Activated CD8-positive, alpha-beta T cell treated with anti-CD3 and anti-CD28 coated beads for 36 hours (primary cell): ENCODE measurements at places on chromosomes 4 and X. TPM values are rescaled to one million over a fixed set of nuclear protein-coding genes. Genes with fewer than 3 reads are reported as not detected.

TMEM156 gene
- 11.7 TPM for total RNA-seq

DNA sequence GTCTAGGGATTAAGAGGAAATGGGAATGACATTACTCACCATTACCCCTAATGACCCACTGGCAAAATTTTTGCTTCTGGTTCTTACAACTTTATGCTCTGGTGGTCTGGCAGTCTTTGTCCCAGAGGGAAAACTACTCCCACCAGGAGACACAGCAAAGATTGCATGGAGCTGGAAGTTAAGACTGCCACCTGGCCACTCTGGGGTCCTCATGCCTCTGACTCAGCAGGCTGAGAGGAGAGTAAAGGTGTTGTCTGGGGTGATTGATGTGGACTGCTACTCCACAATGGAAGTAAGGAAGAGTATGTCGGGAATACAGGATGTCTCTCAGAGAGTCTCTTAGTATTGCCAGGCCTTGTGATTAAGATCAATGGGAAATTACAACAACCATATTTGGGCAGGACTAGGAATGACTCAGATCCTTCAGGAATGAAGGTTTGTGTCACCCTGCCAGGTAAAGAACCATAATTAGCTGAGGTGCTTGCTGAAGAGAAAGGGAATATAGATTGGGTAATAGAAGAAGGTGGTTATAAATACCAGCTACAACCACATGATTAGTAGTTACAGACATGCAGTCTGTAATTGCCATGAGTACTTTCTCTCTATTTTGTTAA is 215.5 kb downstream of the GPAT3 start:
- DNase-seq, result no peak

RRAGB gene
- 6.3 TPM for total RNA-seq

DNA sequence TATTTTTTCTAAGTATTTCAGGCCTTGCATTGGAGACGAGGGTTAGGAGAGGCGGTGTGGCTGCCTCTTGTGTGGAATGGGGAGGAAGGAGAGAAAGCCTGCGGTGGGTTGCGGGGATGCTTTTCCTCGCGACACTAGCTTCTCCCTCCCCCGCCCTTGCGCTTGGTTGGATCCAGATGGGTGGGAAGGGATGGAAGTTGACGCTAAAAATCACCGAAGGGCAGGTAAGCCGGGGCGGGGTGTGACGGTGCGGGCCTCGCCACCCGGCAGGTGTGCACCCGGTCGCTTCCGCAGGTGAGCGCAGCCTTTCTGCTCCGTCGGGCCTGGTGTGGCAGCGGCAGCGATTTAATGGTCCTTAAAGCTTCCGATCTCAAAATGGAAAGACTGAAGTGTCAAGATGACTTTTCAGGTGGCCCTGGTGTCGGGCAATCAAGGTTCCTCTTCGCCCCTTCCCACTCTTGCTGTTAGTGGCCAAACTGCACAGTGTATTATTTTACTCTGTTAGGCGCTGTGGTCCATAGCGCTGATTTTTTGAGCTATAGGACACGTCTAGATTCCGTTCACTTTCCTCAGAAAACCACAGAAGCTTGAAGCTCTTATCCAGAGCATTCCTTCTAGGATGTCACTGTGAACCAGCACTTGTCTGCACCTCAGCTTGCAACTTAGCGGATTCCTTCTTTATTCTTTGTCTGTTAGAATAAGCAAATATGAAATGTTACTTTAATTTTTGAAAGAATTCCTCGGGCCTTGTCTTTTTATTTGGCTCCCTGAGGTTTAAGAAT is 765 bp downstream of the ENOPH1 start:
- peak; percentile 59 for DNase-seq

COL4A5 gene
- total RNA-seq, result not detected

DNA sequence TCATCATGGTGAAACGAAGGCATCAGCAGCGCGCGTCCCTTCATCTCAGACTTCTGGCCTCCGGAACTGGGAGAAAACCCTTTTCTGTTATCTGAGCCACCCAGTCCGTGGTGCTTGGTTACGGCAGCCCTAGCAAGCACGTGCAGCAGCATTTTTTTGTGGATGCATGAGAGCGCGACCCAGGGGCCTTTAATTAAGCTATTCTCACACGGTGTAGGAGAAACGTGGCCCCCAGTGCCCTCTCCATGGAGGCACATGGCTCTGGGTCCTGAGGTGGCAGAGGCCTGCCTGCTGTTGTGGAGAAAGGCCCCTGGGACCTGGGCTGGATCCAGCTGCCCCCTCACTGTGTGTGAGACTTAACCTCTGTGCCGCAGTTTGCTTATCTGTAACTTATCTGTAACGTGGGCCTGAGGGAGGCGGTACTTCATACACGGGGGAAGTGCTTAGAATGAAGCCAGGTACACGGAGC is 9.5 kb downstream of the CLCN4 start:
- DNase-seq, result no peak

DNA sequence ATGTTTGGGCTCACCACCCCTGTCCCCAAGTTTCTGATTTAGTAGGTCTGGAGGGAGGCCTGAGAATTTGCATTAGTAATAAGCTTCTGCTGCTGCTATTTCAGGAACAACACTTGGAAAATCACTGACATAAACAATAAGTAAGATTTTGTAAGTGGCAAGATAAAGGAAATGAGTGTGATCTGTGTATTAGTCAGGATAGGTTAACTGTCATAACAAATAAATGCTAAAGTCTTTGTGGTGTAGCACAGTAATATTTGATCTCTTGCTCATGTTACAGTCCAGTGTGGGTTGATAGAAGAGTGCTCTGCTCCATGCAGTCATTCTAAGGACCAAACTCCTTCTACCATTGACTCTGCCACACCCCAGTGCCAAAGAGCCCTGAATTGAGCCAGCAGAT is 67.0 kb downstream of the NHS start:
- DNase-seq, result no peak

HSD17B13 gene
- 0.16 TPM for total RNA-seq

GRCh38 chrX:150217609-150218008 is 145.5 kb upstream of the MAMLD1 start:
- no peak for DNase-seq

- no peak for DNase-seq
These were observed 1.7 kb upstream of the ZFP92 start for GRCh38 chrX:153409414-153410101.

DNA sequence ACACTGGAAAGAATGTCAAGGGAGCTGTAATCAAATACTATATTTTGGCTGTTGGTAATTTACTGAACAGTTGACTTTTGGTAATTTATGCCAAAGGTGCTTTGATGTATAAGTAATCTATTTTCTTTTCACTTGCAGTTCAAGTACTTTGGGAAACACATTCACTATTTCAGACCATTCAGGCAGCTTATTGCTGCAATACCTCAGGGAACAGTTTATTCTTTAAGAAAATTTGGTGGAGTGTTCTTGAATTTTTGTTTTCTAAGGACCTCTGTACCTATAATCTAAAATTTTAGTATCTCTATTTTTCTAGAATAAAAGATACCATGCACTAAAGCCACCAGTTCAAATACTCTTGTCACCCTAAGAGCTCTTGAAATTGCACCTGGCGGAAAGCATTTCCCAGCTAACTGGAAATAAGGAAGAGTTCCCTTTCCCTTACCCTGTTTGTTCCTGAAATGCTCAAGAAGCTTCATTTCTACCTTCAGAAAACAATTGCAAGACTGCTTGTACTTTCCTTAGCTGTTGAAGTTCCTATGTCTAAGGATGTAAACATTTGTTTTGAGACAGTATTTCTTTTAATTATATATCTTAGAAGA is 633.5 kb upstream of the FAT1 start:
- no peak for DNase-seq

GRCh38 chrX:27767387-27767786 is 40.4 kb upstream of the MAGEB10 start:
- no peak for DNase-seq

CT45A5 gene
- total RNA-seq, result not detected

RNF150 gene
- total RNA-seq, result 0.43 TPM

- DNase-seq, result no peak
These were observed 66.1 kb downstream of the FMR1NB start for GRCh38 chrX:148047200-148047599.

DNA sequence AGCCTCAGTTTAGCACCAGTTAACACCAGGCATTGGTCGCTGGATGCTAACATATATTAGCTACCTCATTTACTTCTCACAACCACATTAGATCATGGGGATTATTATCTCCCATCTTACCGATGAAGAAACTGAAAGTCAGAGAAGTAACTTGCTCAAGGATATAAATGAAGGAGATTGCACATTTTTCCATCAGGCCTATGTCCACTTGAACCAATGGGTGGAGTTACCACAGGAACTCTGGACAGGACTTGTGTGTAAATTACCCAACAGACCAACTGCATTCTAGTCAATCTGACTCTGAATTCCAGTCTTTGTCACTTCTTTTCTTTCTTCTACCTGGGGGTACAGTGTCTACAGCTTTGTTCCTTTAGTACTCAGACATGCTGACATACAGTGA is 1.8 kb downstream of the LNX1 start:
- no peak for DNase-seq

- no peak for DNase-seq
These were observed 13.4 kb upstream of the NAF1 start for GRCh38 chr4:163180090-163180489.

GRCh38 chr4:183905081-183905592 is at the start of gene STOX2:
Gene STOX2 (plus strand): TSS chr4:183905307. CDS start chr4:183906791, 1,484 bp downstream.
- DNase-seq, result peak; percentile 34

DNA sequence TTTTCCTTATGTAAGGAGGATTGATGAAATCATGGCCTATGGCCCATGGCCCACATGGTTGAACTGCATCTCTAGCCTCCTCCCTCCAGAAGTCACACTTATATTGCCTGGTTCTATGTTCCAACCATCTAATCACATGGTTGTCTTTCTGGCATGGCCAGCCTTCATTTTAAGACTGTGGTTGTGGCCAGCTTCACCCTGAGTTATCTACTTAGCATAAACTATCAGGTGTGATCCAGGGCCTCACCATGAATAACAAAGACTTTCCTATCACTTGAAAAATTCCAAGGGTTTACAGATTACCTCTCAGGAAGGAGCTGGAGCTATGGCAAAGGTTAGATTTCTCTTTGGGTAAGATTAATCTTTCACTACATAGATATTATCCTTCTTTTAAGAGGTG is 222.8 kb downstream of the SNCA start:
- DNase-seq, result no peak

DNA sequence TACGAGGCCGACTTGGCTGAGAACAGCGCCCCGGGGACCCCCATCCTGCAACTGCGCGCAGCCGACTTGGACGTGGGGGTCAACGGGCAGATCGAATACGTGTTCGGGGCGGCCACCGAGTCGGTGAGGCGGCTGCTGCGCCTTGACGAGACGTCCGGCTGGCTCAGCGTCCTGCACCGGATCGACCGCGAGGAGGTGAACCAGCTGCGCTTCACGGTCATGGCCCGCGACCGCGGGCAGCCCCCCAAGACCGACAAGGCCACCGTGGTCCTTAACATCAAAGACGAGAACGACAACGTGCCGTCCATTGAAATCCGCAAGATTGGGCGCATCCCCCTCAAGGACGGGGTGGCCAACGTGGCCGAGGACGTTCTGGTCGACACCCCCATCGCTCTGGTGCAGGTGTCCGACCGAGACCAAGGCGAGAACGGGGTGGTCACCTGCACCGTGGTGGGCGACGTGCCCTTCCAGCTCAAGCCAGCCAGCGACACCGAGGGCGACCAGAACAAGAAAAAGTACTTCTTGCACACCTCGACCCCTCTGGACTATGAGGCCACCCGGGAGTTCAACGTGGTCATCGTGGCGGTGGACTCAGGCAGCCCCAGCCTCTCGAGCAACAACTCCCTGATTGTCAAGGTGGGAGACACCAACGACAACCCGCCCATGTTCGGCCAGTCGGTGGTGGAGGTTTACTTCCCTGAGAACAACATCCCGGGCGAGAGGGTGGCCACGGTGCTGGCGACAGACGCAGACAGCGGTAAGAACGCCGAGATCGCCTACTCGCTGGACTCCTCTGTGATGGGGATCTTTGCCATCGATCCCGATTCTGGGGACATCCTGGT is 2.4 kb downstream of the PCDH7 start:
- peak; percentile 1 for DNase-seq

- DNase-seq, result no peak
These were observed 575.1 kb downstream of the IL15 start for GRCh38 chr4:142211444-142211843.

KLB gene
- total RNA-seq, result not detected

- DNase-seq, result no peak
These were observed 543.6 kb upstream of the SMIM31 start for GRCh38 chr4:164210377-164210776.

- DNase-seq, result no peak
These were observed 25.5 kb downstream of the CDKN2AIP start for GRCh38 chr4:183469936-183470335.
